Mammary epithelial cell (primary cell): ENCODE measurements at places on chromosomes 6 and 20. TPM values are rescaled to one million over a fixed set of nuclear protein-coding genes. Genes with fewer than 3 reads are reported as not detected.

Gene MEI4
- not detected for total RNA-seq

DNA sequence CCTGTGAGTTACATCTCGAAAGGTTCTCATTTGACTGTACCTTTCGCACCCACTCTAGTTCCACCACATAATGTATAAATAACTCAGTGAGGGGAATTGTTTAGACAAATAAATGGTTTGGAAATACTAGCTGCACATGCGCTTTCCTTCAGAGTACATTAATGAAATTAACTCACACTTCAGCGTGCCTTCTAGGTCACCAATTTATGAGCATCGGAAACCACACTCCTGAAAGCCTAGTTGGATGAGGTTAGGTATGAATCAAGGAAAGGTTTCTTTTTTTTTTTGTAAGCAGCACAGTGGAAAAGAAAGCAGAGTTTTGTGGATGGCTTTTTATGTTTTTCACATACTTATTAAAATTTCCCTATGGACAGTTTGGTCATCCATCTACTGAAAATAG is 247.8 kb upstream of the TCF21 start:
- DNase-seq, result no peak

DNA sequence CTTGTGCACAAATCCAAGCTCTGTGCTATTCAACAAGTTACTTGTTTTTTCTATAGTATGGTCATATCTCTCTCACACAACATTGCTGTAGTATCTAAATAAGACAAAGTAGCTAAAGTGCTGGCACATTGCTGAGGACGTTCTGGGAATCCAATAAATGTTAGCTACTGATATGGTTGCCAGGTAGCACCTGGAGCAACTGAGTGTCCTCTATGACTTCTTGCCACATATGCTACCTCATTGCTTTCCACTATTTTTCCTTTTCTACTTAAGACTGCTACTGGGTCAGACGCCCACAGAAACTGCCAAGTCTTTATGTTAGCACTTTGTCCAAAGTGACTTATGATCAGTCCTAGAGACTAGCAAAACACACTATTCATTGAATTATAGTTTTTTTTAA is 85.3 kb downstream of the SYCP2 start:
- no peak for DNase-seq

DNA sequence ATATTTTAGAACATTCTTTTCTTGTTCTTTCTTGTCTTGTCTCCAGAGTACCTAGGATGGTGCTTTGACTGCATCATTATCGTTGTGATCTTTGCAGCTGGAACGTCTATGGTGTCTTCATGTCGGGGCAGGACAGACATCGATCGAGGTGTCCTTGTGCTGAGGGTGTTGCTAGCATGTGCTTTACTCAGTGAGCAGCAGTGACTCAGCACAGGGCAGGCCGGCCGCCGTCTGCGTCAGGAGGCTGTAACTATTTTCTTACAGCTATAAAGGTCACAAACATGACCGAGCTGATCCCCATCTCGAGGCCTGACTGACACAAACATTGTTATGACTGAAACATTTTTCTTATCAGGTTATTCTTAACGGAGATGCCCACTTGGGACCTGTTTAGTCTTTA is 14.9 kb upstream of the CTCFL start:
- DNase-seq, result no peak
